Fibroblast of pulmonary artery (primary cell): ENCODE measurements at places on chromosomes 12 and 14.

- no peak for DNase-seq
Measured at GRCh38 chr12:127773520-127773919, 493.4 kb upstream of the TMEM132C start.

DNA sequence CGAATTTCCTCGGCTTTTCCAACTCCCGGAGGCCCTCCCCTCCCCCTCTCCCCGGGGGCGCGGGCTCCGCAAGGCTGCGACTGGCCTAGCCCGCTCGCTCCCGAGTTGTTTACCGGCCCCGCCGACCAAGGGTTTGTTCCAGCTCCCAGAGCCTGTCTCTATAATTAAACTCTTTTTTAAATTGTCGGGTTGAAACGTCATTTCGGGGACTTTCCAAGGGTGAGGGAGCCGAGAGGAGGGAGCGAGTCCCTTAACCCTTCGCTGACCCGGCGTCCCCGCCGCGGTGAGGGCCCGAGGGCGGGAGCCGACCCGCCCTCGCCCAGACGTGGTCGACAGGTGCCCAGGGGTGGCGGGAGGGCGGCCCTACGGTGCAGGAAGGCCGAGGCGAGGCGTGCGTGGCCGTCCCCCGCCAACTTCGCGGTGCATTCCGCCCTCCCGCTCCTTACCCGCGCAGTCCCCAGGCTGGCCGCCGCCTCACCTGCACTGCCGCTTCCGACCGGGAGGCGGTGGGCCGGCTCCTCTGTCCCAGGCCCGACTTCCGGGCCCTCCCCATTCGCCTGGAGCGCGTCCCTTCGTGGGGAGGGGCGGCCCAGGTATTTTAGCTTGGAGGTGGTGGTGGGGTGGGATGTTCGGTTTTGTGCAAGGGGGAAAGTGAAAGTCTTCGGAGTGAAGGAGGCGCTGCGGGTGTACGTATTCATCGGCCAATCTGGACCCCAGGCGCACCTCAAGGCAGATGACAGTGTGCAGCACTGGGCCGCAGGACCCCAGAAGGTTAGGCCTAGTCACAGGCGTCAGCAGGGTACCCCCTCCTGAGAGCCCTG, 2.9 kb upstream of the ZFP36L1 start:
- DNase-seq = peak; percentile 82

- no peak for DNase-seq
Measured at GRCh38 chr12:7864601-7865150, 8.0 kb downstream of the SLC2A14 start.

DNA sequence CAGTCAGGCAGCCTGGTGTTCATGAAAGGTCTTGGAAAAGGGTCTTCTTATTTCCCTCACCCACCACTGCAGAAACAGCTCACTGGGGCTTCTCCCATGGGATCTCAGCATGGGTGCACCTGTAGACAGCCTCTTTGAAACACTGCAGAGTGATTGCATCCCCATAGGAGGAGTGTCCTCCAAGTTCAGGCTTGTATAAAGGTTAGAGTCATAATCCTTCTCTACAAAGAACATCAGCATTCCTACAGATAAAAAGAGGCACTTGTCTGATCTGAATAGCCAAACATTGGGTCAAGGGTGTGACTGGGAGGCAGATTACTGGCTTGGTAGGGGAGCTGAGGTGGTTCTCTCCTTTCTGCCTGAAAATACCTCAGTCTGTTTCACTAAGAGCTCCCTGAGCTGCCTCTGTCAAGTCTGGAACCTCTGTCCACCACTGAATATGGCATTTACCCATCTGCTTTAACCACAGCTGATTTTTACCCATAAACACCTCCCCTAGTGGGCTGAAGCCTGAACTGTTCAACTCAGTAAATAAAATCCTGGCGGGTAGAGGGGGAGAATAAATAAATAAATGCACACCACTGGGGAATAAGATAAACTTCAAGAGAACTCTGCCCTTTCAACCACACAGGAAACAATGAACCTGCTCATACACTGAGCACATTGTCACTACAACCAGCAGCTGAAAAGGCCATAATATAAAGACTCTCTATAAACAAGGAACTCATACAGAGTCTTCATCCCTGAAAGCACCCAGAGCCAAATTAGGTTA, 120.7 kb upstream of the SCAF11 start:
- DNase-seq = no peak

- no peak for DNase-seq
Measured at GRCh38 chr12:92111256-92111655, 34.4 kb downstream of the BTG1 start.

DNA sequence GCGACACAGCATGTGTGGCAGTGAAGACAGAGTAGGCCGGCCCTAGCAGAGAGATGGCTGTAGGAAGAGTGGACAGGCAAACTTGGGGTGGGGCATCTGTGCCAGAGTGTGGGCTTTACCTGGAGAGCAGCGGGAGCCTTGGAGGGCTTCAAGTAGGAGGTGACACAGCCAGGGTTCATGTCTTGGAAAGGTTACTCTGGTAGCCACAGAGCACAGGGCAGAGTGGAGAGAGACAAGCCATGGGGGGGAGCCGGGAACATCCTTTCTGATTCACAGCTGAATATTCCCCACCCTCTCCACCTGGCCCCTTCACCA, 53.5 kb upstream of the DIO3 start:
- no peak for DNase-seq

- no peak for DNase-seq
Measured at GRCh38 chr12:30732954-30733637, 21.7 kb downstream of the CAPRIN2 start.

GRCh38 chr14:83173687-83174086, 1640.0 kb upstream of the SEL1L start:
- DNase-seq = no peak

GRCh38 chr14:95816539-95816938, 60.1 kb upstream of the TUNAR start:
- no peak for DNase-seq

GRCh38 chr14:70188322-70188658, 461 bp downstream of the SLC8A3 start:
- DNase-seq = no peak

- DNase-seq = no peak
Measured at GRCh38 chr12:26493656-26494055, 298.3 kb downstream of the SSPN start.

- DNase-seq = peak; percentile 53
Measured at GRCh38 chr12:112978163-112979040, at the start of gene OAS2. Gene OAS2, plus strand, starts transcription at chr12:112978519. Its CDS starts 90 bp downstream, at chr12:112978609.

DNA sequence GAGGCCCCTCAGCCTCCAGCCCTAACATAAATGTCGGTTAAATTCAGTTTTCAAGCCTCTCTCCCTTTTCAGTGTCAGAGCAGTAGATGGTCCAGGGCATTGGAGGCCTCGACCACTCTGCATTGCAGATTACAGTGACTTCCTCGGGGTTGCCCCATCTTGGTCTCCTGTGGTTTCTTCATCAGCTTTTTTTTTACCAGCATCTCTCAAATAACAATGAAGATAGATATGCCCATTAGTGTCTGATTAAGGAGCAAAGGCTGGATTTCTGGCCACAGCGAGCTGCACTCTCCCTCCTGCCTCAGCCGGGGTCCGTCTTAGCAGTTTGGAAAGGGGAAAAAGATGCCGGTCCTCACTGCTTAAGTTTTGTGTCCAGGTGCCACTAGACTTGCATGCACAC, 49.7 kb downstream of the C14orf132 start:
- no peak for DNase-seq

GRCh38 chr14:93033084-93033982, 82.4 kb downstream of the ITPK1 start:
- DNase-seq = no peak

- DNase-seq = peak; percentile 88
Measured at GRCh38 chr14:30621940-30622830, at the start of gene SCFD1. Gene SCFD1, plus strand, starts transcription at chr14:30622319. Its CDS starts 20 bp downstream, at chr14:30622339.

- DNase-seq = no peak
Measured at GRCh38 chr12:130644566-130644965, 71.5 kb downstream of the RIMBP2 start.

DNA sequence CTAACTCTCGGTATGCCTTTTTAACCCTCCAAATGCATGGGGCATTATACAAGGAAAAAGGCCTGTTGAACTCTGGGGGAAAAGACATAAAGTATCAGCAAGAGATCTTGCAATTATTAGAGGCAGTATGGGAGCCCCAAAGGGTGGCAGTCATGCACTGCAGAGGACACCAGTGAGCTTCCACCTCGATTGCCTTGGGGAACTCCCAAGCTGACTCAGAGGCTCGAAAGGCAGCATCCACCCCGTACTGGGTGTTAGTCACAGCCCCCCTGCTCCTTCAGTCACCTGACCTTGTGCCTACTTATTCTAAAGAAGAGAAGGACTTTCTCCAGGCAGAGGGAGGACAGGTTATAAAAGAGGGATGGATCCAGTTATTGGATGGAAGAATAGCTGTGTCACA, 781.4 kb upstream of the TMEM132C start:
- DNase-seq = peak; percentile 42

GRCh38 chr12:99157946-99158345, 489.6 kb upstream of the GARIN6 start:
- DNase-seq = no peak

- no peak for DNase-seq
Measured at GRCh38 chr14:89669193-89669592, 252.2 kb upstream of the FOXN3 start.

- DNase-seq = no peak
Measured at GRCh38 chr12:129571901-129572494, 331.8 kb downstream of the TMEM132D start.

DNA sequence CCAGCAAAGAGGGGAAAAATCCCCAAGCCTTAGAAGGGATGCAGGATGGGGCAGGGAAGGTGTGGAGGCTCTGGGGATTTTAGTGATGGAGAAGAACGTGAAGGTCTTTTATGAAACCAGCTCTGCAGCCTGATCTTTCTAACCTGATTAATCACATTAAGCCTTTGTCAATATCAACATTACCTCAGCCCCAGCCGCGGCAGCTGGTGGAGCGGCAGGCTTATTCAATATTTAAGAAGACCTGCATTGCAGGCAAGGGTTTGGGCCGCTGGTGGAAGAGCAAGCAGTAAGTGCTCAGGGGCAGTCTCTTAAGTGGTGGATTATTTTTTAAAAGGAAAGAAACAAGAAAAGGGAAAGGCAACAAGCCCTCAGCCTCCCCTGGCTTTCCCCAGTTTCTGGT, 16.6 kb downstream of the RPH3A start:
- DNase-seq = no peak

DNA sequence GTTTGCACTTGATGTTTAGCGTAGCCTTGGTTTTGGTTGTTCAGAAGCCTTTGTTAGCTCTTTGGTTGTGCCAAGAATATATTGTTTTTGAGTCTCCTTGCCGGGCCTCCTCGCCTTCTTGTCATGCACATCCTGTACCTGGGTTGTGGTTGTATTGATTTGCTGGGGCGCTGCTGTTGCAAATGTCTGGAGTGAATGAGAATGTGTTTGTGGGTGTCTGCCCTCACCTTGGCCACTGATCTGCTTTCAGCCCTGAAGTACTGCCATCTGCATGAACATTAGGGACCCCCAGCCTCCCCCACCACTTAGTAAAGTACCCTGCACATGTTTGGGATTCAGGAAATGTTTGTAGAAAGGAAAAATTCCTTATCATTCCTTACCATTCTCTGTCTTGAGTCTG, 16.5 kb downstream of the PRKCH start:
- no peak for DNase-seq

DNA sequence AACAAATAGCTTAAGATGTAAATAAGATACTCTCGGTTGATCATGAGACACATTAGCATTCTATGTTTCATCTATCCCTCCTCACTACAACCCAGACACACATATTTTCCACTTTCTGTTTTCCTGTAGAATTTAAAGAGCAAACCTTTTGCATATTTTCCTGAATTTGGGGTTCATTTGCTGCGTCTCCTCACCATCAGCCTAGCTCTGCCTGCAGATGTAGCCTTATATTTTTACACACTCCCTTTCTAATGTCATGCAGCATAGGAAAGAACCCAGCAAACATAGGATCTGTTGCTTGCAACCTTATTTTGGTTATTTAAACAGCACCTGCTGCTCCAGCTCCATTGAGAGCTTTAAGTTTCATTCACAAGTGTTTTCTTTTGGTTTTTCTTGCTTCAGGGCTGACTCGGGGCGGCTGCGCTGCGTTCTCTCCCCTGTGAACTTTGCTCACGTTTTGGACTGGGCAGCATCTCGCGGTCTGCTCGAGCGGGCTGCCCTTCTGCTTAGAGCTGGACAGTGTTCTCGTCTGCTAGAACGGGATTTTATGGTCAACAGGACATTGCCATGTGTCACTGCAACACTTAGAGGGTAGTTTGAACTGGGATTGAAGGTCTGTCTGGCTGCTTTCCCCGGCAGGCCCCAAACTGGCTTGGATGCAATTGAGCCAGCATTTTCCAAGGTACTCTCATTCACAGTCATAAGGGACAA, 57.8 kb upstream of the VRK1 start:
- DNase-seq = no peak

DNA sequence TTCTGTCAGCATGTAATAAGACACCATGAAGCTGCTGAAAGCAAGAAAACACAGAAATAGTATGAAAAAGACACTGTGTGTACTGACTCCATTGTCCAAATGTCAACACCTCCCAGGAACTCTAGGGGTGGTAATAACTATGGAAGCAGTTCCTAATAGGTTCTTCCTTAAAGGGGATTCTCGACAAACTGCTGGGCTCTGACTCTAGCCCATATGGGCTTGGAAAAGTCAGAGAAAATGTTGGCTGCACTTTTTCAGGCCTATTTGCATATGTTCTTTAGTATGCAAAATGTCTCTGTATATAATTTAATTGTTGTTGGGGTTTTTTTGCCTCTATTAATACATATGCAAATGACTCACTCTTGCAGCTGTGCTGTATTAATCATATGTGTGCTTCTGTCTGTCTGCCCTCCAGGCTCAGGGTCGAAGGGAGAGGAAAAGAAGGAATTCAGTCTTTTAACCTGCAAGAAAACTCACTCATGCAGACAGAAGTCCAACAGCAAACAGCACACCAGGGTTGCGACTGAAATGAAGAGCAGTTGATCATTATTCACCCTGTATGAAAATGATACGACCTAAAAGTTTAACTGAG, 317.6 kb downstream of the SOX5 start:
- no peak for DNase-seq

DNA sequence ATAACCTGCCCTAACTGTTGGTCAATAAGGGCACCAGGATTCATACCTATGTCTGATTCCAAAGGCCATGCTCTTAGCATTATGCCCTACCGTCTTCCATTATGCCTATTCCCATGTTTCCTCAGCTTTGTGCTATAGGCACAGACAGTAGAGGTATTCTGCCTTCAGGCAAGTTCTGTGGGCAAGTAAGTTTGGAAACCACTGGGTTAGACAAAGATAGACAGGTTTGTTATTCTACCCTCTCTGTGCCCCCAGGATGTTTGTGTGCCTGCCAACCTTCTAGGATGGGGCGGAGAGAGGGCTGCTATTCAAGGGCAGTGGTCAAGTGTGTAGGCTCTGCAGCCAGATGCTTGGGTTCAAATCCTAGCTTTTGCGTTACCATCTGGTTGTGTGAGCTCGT, 4.6 kb downstream of the RAPGEF3 start:
- DNase-seq = no peak

DNA sequence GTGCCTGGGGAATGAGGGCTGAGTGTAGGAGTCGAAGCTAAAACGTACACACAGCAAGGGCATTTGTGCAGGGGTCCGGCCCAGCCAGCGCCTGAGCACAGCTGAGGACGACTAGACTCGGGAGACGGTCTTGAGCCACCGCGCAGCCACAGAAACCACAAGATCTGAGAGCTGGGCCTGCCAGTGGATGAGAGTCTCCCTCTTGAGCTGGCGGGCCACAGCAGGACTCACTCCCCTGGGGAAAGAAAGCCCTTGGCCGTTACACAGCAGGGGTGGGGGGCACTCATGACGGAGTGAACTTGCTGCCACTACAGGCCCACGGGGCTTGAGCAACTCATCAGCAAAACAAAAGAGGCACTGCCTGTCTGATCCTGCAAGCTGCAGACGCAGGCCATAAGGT, 23.0 kb downstream of the STX2 start:
- DNase-seq = no peak
